ENCODE measurements at places on chromosomes 1 and 21.
A peak's percentile ranks its signal among the peaks of the same experiment; 100 is the strongest.

- peak; percentile 26 for DNase-seq
These were observed 113.2 kb downstream of the TENT5C start for GRCh38 chr1:117719004-117719403.

DNA sequence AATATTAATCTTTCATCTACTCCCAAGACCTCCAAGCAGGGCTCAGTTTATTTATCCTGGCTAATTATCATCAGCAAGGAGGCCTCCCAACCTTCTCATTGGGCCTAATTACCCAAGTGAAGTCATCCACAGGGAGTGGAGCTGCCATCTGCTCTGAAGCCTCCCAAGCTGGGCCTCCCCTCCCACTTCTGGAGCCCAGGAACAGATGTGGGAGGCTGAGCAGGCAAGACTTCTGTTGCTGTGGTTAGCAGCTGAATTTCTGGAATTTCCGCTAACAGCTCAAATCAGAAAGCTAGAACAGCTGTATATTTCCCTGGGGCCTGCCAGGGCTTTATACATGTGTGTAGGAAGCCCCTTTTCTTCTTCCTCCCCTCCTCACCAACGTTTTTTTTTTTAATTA is 127.5 kb downstream of the UCK2 start:
- no peak for DNase-seq

GRCh38 chr1:107401704-107402103 is 260.9 kb downstream of the NTNG1 start:
- DNase-seq, result no peak

GRCh38 chr21:45080639-45081414 is 6.4 kb downstream of the ADARB1 start:
- peak; percentile 39 for DNase-seq

- DNase-seq, result no peak
These were observed 16.2 kb downstream of the HLX start for GRCh38 chr1:220895412-220895946.

DNA sequence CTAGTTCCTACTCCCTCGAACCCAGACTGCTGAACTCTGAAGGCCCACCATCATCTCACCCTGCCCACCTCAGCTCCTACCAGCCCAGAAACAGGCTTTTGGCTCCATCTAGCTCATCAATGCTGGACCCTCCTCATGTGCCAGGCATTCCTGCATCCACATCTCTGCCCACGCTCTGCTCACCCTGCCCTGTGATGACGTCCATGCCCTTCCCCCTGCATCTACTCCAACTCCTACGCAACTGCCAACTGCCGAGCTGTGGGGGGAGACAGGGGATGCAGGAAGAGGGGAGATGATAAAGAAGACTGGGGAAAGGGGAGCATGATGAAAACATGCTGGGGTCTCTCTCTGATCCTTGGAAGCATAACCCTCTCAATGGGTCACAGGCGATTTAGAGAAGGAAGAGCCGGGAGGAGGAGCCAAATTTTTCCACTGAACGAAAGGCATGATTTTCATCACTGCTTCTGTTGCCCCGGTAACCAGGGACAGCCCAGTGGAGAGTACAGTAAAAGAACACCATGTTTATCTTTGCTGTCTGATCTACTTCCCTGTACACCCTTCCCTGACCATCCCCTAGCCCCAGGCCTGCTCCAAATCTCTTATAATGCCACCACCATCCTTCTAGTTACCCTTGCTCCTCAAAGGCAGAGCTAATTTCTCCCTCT is 44.3 kb downstream of the CD34 start:
- peak; percentile 43 for DNase-seq

DNA sequence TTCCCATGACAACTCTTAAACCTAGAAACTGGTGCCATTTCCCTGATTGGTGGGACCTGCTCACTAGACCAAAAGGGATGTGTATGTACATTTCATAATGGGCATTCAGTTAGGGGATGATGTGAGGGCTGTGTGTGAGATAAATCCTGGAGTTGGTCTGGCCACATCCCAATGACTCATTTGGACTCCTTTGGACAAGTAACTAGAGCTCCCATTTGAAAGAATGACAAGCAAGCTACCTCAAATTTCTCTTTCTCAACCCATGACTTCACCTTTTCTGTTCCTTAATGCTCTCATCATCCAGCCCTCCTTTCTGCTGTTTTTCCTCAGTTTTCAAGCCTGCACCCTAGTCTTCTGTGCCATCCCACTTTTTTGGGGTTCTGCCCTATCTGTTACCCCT is 27.9 kb downstream of the EBNA1BP2 start:
- DNase-seq, result no peak

Measured in CD4-positive, alpha-beta T cell treated with Interleukin-10 for 1 hour (primary cell).